ENCODE measurements at places on chromosomes 12 and 14.

GRCh38 chr12:124910561-124911478 is 3.6 kb downstream of the UBC start:
- no peak for DNase-seq

GRCh38 chr12:90510948-90511347 is 444.0 kb downstream of the CCER1 start:
- no peak for DNase-seq

- DNase-seq = no peak
These were observed 564.0 kb downstream of the TRHDE start for GRCh38 chr12:72836194-72836593.

DNA sequence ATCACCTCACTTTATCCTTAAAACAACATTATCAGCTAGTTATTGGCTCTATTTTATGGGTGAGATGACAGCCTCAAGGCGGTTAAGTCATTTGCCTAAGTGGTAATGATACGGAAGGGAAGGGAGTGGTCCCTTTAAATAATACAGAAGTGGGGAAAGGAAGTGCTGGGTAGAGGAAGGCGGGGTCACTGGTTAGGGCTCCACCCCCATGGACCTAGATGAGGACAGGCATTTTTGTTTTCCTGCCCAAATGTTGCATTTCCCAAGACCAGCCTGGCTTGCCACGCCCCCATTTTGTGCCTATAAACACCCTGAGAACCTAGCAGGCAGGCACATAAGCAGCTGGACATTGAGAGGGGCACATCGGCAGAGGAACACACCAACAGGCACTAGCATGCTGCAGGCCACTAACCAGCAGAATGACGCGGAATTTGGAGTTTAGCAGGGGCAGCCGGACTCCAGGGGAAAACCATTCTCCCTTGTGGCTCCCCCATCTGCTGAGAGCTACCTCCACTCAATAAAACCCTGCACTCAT is 100.9 kb downstream of the EPS8 start:
- DNase-seq = peak; percentile 16

GRCh38 chr12:25200703-25201102 is 5.7 kb downstream of the ETFRF1 start:
- DNase-seq = no peak
